ENCODE measurements at places on chromosomes 4 and X.

DNA sequence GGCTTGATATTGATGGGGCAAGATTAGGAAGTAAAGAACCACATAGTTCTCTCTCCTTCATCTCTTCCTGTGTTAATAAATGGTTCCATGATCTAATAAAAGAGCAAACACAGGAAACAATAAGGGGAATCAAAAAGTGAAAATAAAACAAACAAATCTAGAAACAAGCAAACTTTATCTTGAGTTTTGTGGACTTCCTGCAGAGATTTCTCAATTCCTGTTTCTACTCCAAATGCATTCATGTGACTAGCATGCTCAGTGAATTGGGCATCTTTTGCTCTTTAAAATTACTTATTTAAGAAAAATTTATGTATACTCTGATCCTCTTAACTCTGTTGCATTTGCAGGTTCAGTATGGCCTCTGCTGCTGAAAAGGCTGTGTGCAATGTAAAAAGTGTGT, 682.0 kb downstream of the KCTD8 start:
- no peak for DNase-seq

DNA sequence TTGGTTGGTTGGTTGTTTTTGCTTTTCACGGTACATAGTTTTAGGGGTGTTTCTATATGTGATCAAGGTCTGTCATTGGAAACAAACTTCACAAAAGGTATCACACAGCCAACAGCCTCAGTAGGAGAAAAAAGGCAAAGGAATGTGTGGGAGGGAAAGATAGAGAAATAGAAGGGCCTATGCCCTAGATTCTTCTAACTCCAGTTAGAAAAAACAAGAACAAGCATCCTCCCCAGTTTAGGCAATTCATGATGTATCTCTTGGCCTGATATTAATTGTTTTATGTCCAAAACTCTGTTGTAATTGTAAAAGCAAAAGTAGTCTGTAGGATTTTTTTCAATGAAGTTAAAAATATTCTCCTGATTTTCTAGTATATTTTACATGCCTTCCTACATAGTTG, 192.4 kb upstream of the EDNRA start:
- no peak for DNase-seq

DNA sequence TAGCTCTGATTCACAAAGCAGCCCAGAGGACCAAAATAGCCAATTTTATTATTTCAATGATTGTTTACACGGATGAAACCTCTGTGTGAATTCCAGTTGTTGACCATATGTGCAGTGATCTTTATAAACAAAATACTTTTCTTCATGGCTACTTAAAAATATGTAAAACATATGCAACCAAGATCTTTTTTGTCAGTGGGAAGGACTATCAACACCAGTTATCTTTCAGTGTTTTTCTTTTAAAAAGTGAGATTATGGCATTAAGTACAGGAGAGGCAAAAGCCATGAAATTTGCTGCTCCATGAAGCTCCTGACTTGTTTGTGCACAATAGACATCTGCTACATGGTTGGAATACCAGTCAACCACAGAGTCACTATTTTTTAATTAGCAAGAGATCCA, 184.4 kb downstream of the DKK2 start:
- no peak for DNase-seq

DNA sequence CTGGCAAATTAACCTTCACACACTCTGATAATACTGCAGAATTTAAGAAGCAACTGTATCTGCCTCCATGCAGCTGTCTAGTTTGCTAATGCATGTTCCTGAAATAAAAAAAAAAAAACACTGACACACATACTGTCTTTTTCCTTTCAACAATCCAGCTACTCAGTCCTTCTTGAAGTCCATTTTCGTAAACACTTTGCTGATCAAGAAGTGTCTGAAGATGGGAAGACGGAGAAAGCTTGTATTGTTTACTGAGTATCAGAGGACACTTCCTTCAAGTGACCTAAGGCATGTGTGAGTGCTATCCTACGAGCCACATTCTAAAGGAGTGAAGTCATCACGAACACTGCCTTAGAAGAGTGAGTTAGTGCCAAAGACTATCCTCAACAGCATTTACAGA, 82.6 kb downstream of the LUZP4 start:
- peak; percentile 14 for DNase-seq

- DNase-seq = peak; percentile 95
Observed at GRCh38 chr4:89836897-89837384, at the start of gene SNCA. Gene SNCA, minus strand, starts transcription at chr4:89837161. Its CDS starts 1,494 bp downstream, at chr4:89835667.

GRCh38 chr4:108683479-108683878, 33.1 kb downstream of the OSTC start:
- peak; percentile 9 for DNase-seq

DNA sequence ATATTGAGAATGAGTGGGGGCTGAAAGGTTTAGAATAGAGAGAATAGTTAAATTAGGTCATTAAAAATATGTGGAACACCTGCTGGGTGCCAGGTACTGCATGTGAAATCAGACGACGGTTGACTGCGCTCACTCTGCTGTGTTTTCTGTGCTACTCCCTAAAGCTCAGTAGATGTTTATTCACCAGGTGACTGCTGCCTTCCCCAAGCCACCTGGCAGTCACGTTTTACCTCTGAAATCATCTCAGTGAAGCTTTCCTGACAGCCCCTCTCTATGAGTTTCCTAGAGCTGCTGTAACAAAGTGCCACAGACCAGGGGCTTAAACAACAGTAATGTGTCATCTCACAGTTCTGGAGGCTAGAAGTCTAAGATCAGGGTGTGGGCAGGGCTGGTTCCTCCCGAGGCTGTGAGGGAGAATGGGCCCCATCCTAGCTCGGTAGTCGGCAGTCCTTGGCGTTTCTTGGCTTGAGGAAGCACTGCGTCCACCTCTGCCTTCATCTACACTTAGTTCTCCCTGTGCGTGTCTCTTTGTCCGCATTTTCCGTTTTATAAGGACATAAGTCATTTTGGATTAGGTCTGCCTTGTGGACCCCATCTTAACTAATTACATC, 25.3 kb downstream of the ADD1 start:
- DNase-seq = no peak

GRCh38 chr4:26048950-26049349, 134.9 kb downstream of the SMIM20 start:
- DNase-seq = no peak

GRCh38 chr4:112946127-112946526, 103.3 kb upstream of the ANK2 start:
- DNase-seq = no peak

- peak; percentile 16 for DNase-seq
Observed at GRCh38 chrX:18353931-18354368, 538 bp downstream of the SCML2 start.

- no peak for DNase-seq
Observed at GRCh38 chr4:53161787-53162433, 204.0 kb downstream of the SCFD2 start.

- DNase-seq = no peak
Observed at GRCh38 chr4:81454499-81454898, 17.2 kb downstream of the RASGEF1B start.

- no peak for DNase-seq
Observed at GRCh38 chrX:114071412-114071811, 512.5 kb upstream of the HTR2C start.

DNA sequence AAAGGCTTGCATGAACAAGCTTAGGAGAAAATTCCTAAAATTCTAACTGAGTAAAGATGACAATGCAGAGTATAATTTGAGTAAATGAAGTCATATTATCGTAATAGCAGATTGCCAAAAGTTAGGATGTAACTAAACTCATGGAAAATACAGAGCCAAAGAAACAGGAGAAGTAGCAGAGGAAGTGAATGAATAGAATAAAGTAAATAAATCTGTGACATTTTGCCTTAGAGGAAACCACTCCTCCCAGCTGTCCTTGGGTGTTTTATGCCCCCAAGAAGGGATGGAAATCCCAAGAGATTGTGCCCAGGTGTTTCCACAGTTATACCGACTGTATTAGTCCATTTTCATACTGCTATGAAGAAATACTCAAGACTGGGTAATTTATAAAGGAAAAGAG, 1.9 kb upstream of the BMX start:
- DNase-seq = no peak

DNA sequence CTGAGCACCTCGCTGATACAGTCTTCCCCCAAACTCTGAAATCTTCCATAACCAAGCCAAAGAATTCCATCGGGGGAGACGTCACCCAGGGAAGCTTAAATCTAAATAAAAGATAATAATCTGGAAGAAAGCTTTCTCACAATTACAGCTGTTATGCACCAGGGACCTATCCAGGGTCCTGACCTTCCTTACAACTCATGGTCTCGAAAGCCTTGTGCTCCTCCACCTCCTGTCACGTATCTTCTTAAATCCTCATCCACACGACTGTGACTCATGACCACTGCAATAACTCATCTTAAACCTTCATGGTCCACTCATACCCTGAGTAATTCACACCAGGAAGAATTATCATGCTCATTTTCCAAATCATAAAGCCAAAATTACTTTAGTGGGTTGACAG, 166.8 kb upstream of the FRG1 start:
- no peak for DNase-seq

- DNase-seq = peak; percentile 53
Observed at GRCh38 chr4:15457406-15458201, 12.1 kb upstream of the CC2D2A start.

DNA sequence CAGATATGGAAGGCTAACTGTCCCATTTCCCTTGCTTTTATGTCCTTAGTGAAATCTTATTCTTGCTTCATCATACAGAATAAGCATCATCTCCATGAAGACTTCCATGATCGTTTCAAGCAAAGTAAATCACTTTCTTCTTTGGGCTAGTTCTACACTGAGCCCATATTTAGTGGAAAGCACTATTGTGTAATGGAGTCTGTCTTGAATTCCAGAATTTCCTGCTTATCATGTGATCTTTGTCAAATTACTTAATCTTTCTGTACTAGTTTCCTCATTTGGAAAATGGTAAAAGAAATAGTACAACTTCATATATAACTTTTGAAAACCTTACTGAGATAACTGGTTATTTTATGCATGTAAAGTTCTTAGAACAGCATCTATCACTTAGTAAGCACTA, 7.6 kb downstream of the ANAPC10 start:
- no peak for DNase-seq

DNA sequence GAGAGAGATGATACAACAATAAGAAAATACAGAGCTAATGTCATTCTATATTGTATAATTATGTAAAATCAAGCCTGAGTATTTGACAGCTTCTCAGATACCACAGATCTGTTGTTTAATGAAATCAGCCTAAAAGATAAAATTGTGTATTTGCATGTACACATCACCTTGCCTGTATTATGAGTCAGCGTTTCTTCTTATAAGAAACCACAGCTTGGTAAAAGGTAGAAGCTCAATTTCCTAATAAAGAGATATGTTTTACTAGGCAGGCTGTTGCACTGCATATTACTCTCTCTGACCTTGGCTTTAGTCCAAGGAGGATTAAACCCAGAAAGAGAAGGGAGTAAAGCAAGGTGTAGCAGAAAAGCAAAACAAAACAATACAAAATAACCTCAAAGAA, 121.3 kb downstream of the PPARGC1A start:
- no peak for DNase-seq

DNA sequence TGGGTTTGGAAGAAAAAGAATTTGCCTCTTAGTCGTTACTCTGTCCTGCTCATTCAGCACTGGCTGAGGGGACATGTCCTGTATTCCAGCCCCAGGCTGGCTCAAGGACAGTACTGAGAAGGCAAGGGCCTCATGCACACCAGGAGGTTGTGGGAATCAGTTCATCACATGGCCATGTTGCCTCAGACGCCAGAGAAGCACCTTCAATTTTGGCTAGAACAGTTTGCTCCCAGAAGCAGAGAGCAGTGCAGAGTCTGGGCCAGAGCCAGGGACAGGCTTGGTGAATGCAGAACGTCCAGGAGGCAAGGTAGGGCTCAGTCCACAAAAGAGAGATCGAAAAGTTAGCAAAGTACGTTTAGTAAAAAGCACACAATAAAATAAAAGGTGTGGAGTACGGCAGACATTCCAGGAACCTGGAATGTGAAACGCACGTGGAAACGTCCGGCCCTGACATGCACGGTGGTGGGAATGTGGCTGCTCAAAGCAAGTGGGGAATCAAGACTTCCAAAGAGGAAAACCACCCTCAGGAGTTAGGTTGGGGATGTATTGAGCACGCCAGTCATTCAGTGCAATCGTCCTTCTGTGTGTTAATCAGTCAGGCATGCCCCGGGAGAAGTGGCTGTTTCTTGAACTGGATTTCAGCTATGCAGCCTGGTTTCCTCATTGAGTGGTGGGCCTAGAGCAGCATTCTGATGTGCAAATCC, 1.2 kb upstream of the SLC2A9 start:
- no peak for DNase-seq

DNA sequence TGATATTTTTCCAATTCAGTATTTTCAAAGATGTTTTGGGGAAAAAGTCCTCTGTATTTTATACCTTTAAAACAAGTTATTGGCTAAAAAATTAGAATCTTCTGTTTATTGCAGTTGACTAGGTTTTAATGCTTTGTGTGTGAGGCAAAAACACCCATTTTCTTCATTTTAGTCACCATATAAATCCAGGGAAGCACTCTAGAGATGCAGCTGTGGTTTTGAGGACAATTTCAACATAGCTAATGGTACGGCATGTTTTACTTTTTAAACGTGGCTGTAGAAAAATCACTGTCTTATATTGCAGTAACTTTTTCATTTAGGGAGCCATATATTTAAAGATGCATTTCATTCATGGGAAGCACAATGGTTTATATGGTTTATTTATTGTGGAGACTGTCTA, 129.1 kb upstream of the PITX2 start:
- DNase-seq = no peak

DNA sequence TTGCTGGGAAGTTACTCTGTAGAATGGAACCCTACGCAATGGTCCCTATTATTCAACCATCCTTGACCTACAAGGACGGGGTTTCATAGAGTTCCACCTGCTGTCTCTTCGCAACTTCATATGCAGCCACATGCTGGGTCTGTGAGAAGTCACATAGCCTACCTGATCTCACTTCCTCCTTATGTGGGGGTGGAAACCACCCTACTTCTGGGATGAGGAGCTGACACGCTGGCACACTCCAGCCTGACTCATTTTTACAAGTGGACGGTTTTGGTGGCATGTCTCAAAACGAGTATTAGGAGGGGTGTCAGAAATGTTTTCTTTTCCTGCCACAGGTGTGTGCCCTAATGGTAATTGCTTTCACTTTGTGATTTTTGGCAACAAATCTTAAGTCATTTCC, 36.8 kb upstream of the ARSD start:
- DNase-seq = no peak

DNA sequence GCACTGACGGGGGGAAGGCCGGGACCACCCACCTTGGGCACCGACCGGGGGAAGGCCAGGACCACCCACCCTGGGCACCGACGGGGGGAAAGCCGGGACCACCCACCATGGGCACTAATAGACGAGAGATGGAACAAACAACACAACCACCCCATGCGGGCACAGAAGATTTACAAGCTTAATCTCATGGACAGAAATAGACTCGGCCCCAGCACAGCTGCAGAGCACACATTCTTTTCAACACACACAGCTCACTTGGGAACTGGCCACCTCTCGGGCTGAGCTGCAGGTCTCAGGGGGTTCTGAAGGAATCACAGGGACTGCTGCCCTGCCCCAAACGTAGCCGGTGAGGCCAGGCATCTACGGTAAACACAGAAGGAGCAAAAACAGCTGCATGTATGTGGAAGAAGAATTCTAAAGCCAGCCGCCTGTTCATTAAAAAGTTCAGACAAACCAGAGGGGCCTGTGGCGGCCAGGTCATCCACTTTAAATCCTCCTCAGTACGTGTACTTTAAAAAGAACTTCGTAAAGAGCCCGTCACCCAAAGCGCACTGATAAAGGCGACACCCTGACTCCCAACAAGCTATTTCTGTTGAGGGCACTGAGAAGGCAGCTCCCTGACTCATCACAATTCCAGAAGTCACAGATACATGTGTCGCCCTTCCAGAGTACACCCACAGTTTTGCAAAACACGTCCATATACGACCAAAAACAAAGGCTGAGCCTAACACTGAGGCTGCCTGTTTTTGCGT, 17.7 kb downstream of the PPP2R3B start:
- peak; percentile 9 for DNase-seq

- DNase-seq = no peak
Observed at GRCh38 chrX:76184276-76184675, 11.4 kb downstream of the PBDC1 start.

All from retina (tissue), 1 donor.